ENCODE measurements at places on chromosomes 4 and X.

DNA sequence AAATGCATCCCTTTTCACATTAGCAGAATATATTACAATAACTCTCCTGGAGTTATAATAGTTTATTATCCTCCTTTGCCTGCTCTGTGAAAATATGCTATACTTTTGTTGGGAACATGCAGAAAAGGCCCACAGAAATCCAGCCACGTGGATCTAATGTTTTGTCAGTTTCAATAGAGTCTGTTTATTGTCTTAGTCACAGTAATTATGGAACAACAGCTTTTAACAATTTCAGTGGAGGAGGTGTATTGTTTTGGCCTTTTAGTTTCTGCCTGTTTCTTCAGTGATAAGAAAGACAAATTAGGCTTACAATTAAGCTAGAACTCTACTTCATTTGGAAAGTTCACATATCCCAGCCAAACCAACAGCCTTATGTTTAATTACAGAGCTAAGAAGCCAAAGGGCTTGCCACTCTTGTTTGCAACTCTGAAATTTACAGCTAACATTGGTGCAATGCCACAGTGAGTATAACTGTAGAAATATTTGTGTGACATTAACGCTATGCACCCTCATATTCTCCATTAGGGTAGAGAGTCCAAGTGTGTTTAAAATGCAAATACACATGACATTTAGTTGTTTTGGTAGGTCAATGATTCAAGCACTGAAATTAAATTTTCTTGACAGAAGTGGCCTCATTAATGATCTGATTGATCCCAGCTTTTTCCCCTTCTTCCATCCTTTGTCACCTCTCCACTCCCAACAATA is 175.8 kb downstream of the USP46 start:
- DNase-seq: no peak

- no peak for DNase-seq
These were observed 136.7 kb downstream of the CBLL2 start for GRCh38 chrX:22409418-22409817.

- no peak for DNase-seq
These were observed 192.7 kb downstream of the RBMX2 start for GRCh38 chrX:130594453-130594916.

DNA sequence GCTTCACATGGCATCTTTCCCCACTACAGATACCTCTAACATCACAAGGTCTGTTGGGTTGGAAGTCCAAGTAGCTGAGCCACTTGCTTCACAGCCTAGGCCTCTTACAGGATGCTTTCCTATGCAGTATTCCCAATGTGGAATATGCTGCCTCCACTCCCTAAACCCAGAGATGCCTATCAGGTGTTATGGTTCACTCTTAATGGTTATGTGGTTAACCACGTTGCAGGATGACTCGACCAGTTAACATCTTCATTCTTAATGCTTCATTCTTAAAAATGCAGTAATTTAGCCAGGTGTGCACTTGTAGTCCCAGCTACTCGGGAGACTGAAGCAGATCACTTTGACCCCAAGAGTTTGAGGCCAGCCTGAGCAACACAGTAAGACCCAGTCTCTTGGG is 24.2 kb downstream of the HAUS3 start:
- DNase-seq: no peak

DNA sequence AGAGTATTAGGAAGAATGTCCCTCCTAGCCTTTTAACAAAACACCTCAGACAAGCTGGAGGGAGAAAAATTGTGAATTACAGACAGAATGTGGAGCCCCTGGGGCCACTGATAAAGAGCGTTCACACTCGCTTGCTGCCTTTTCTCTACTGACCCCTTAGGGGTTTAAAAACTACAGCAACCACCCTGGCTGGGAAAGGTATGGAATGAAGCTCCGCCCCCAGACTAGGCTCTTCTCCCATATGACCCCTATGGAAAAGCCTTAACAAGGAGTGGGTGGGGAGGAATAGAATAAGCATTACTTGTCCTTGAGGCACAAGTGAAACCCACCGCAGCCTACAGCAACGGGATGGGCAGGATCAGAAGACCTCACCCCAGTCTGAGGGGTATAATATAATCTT is 26.3 kb downstream of the ANKRD50 start:
- DNase-seq: no peak

DNA sequence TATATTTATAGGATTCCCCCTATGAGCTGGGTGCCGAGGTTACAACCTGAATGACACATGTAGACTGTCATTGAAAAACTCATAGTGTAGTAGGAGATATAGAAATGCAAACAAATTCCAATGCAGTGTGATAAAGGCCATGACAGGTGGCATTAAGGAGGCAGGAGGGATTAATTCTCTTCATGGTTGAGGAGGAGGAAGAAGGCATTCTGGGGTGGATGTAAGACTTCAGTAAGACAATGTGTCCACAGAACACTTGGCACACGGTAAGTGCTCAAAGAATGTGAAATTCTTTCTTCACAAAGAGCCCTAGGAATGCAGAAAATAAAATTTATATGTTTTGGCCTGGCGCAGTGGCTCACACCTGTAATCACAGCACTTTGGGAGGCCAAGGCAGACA is 136.5 kb downstream of the RBM47 start:
- no peak for DNase-seq

- DNase-seq: no peak
These were observed 166.7 kb upstream of the SH3RF1 start for GRCh38 chr4:169437299-169438047.

- DNase-seq: no peak
These were observed 37.9 kb downstream of the WDR1 start for GRCh38 chr4:10078481-10079233.

DNA sequence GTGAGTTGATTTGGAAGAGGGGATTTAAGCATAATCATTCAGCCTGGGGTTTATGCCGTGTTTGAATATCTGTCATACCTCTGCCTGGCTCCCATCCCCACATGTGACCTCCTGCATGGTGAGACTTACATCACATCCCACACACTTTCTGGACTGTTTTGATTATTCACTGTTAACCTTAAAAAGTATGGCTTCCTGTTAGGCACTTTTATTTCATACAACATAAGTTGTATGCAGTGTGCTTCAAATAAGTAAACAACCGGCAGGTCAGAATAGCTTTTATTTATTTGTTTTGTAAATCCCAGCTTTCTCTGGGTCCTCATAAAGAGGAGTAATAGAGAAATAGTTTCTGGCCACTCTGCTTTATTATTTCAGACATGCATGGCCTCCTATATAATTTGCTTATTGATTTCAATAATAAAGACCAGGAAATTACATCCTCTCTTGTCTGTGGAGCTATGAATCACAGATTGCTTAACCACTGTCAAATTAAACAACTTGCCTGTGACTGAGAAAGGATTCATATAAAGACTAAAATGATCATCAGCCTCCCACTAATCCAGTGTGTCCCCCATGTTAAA is 376.8 kb upstream of the ZFP42 start:
- DNase-seq: no peak

DNA sequence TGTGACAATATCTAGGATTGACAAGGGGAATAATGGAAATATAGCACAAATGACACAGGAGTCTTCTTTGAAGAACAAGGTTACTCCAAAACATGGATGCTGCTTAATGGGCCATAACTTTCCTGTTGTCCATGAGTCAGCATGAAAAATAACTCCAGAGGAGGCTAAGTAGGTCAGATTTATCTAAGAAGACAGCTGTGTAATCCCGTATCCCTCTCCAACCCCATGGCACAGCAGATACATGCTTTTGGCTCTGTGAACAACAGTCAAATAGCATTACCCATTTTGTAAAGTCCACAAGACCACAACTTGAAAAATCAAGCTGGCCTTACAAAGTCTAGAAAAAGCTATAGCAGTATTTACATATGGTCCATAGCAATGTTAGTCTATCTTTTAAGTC is 2.1 kb upstream of the TMEM131L start:
- DNase-seq: no peak

- DNase-seq: peak; percentile 35
These were observed 103.4 kb upstream of the PAK3 start for GRCh38 chrX:110992611-110993010.

GRCh38 chr4:14410516-14410915 is 591.8 kb upstream of the CPEB2 start:
- DNase-seq: no peak

GRCh38 chr4:113785781-113786180 is 24.2 kb upstream of the CAMK2D start:
- DNase-seq: no peak

- DNase-seq: no peak
These were observed 21.0 kb downstream of the SULT1E1 start for GRCh38 chr4:69838977-69839376.

DNA sequence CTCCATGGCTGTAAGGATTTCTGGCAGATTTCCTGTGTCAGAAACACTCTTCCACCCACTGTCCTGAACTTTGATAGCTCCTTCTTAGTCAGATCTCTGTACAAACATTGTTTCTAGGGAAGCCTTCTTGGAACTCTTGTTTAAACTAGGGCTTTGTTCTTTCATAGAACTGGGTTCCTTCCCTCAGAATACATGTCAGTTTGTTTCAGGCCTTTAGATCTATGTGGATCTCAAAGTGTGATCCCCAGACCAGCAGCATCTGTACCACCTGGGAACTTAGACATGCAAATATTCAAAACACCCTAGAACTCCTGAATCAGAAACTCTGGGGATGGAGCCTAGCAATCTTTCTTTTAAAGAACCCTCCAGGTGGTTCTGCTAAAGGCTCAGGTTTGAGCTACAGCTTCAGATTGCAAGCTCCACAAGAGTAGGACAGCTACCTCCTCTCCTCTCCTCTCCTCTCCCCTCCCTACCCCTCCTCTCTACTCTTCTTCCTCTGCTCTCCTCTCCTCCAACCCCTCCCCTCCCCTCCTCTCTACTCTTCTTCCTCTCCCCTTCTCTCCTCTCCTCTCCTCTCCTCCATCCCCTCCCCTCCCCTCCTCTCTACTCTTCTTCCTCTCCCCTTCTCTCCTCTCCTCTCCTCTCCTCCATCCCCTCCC is 12.7 kb downstream of the RASSF6 start:
- no peak for DNase-seq

DNA sequence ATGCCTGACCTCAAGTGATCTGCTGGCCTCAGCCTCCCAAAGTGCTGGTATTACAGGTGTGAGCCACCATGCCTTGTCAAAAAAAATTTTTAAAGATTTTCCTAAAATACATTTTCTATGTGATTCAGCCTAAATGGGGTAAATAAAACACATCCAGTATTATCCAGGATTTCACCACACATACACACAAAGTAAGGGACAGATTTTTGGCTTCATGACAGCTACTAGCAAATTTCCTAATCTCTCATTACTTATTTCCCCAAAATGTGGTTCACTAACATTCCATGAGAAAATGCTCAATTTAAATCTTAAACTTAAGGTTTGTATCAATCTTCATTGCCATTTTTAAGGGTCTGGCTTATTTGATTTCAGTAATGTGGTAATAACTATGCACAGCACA is 348.5 kb upstream of the INTU start:
- DNase-seq: no peak

DNA sequence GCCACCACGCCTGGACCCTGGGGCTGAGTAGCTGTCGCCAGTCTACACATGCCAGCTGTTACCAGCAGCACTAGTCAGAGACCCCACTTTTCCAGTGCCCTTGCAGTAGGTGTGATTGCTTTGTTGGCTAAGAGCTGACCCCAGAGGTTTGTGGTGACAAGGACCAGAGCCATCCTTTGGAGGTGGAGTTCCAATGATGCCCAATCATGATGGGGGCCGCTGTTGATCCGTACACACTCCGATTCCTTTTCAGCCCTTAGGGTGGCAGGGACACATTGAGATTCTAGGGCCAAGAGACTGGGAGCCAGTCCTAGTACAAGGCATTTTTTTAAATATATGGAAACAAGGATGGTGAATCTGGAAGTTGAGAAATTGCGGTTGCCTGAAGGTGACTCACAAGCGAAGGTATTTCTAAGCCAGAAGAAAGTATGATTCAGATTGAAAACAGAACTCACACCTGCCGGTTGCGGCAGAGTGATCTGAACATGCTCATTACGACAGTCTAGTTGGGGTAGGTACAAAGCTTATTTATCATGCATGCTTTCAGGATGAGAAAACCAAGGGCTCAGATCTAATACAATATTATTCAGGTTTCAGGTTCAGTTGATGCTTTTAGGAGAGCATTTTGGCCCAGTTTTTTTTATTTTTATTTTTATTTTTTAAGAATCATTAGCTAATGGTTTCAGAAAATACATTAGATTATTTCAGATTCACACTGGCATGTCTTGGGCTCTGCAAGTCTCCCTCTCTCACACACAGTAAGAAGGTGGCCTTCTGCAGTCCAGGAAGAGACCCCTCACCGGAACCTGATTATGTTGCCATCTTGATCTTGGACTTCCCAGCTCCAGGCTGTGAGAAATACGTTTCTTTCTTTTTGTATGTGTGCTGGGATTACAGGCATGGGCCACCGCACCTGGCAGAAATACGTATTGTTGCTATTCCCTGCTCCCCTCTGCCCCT is 43.4 kb downstream of the SHROOM2 start:
- DNase-seq: peak; percentile 20

- DNase-seq: no peak
These were observed 373.6 kb downstream of the MAPK10 start for GRCh38 chr4:85986266-85986665.

- no peak for DNase-seq
These were observed 621.6 kb downstream of the IQCM start for GRCh38 chr4:149194061-149194460.

DNA sequence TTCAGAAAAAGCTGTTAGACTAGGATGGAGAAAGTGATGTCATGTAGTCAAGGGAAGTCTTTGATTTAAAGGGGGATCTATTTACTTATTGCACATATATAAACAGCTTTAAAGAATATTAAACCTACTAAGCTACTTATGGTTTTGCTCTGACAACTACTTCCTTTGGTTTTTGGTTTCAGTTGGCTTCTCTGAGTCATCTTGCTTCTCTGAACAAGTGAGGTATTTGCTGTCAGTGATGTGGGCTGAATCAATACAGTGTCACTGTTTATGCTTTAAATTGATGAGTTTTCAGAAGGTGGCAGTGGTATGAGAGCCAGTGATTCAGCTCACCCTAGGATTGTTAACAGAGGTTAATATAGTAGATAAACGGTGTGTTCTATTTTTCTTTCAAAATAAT is 75.1 kb downstream of the CEP44 start:
- DNase-seq: peak; percentile 46

GRCh38 chrX:47683184-47683828 is 24.3 kb upstream of the UXT start:
- no peak for DNase-seq

GRCh38 chr4:953574-953915 is 19.8 kb downstream of the DGKQ start:
- no peak for DNase-seq

DNA sequence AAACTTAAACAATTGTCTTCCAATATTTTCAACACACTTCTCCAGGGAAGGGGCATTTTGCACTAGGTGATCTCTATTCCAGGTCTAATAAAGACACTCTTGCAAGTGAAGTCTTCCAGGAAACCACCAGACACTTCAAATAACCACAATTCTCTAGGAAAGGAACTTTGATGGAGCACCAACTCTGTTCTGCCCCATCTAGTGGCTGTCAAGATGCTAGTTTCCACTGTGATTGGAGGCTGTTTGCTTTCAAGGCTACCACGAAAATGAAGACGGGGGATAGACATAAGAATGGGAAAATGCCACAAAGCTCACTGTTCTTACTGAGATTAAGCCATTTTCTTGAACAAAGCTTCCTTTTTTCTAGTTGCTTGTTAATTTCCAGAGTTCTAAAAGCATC is 100.6 kb upstream of the F9 start:
- DNase-seq: no peak

- DNase-seq: no peak
These were observed 251.1 kb downstream of the USP46 start for GRCh38 chr4:52408032-52408431.

GRCh38 chr4:122686691-122687090 is 45.8 kb upstream of the BBS12 start:
- DNase-seq: no peak
